ENCODE measurements at places on chromosomes 6 and 20. TPM values are rescaled to one million over a fixed set of nuclear protein-coding genes. Genes with fewer than 3 reads are reported as not detected.

ALDH5A1 gene
- total RNA-seq, result 6.6 TPM

- no peak for DNase-seq
These were observed 32.1 kb downstream of the MYT1 start for GRCh38 chr20:64196309-64196708.

GRCh38 chr6:13412639-13413465, 74.5 kb downstream of the GFOD1 start:
- DNase-seq, result no peak

GRCh38 chr6:4348462-4349112, 213.2 kb upstream of the ECI2 start:
- DNase-seq, result peak; percentile 46

DNA sequence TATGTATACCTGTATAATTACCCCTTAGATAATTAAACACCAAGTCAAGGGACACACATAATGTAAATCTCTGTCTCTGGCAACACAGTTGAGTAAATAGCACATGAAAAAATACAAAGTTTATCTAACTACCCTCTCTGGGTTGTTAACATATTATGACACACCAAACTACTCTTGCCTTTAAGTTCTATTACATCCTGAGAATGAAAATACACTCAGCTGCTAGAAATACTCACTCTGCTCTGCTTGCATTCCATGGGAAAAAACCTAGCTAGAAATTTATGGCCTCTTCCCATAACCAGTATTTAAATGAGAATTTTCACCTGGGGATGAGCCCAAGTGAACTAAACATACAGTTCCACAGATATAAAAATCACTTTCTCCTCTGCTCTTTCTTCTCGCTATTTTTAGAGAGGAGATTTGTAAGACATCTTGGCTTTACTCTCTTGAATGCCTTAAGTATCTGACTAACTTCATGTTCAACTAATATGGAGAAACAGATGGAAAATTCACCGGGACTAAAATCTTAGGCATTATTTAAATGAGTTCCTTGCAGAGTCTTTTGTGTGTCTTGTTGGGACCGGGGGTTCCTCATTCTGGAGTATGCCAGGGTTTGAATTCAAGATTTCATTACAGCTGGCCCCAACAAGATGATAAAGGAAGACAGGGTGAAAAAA, 140.9 kb downstream of the GJA10 start:
- DNase-seq, result no peak

DNA sequence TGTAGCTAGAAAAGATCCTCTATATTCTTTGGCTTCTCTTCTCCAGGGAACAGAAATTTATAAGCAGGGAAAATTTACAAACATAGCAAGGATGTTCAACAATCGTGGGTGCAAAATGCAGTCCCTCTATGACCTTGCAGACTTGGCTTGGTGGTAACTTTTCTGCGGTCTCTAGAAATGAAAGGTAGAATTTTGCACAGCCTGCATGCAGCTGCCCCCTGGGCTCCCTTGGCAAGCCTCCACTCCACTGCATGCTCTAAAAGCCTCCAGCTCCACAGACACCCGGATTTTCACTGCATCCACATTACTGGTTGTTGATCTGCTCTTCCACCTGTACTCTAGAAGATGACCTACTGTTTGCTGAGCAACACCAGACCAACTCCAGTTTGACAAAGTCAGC, 236.5 kb upstream of the EYS start:
- DNase-seq, result no peak

DNA sequence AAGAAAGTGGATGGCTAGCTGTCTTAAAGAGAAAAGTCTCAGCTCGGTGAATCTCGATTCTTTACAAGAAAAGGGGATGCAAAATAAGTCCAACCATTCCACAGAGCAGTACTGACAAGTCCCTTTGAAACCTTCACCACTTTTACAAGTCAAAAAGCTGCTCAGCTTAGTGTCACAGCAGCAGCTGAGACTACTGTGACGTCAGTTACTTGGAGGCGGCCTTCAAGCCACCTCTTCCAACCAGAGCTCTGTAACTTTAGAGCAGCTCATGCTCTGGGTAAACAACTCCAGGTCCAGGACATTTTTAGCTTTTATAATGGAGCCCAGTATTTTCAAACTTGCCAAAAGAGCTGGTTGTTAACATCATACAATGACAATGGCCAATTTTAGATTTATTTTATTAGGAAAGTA, at the start of gene KIAA0408:
Gene KIAA0408, minus strand, starts transcription at position 159 of the 411 bp plus-strand sequence. CDS start 5,408 bp downstream, outside the sequence.
- DNase-seq, result no peak

GRIK2 gene
- 10.8 TPM for total RNA-seq

C20orf173 gene
- total RNA-seq, result not detected

GRCh38 chr20:14434384-14435136, 97.1 kb upstream of the FLRT3 start:
- DNase-seq, result no peak

DNA sequence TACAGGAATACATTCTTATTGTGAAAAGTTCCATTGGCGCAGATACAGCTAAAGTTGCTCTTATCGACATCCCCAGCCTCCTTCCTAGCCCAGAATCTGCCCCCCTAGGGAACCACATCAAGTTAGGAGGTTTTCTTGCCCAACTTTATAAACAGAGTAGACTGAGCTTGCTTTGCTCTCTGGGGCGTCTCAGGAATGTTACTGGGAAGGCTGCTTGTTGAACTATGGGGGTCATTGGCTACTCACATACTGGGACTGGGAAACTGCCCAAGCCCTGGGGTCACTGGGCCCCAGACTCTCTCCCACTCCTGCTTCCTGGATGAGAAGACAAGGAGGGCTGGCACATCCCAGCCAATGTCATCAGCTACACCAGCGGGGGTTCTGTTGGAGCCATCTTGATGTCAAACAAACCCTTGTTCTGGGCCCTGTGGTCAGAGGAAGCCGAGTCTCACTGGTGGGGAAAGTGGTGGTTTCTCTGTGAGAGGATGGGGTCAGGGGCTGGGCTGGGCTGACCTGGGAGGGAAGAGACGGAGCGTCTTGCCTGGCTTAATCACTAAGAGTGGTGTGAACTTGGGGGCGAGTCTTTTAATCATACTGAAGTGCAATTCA, 26.0 kb downstream of the BPIFB4 start:
- no peak for DNase-seq

DNA sequence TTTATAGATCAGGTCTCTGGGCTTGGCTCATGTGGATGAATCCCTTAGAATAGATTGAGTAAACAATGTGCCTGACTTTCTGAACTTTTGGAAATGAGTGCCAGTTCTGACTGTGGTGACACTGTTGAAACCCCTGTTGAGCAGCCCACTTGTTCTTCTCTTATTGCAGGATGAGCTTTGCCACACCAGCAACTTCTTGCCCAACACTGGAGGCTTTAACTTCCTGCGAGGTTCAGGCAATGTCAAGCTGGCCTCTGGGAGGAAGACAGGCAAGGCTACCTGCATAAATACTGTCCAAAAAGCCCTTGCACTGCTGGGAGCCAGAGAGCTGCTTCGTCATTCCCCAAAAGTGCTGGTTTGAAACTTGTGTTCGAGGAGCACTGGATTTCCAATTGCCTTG, 32.8 kb upstream of the SMIM8 start:
- no peak for DNase-seq

DNA sequence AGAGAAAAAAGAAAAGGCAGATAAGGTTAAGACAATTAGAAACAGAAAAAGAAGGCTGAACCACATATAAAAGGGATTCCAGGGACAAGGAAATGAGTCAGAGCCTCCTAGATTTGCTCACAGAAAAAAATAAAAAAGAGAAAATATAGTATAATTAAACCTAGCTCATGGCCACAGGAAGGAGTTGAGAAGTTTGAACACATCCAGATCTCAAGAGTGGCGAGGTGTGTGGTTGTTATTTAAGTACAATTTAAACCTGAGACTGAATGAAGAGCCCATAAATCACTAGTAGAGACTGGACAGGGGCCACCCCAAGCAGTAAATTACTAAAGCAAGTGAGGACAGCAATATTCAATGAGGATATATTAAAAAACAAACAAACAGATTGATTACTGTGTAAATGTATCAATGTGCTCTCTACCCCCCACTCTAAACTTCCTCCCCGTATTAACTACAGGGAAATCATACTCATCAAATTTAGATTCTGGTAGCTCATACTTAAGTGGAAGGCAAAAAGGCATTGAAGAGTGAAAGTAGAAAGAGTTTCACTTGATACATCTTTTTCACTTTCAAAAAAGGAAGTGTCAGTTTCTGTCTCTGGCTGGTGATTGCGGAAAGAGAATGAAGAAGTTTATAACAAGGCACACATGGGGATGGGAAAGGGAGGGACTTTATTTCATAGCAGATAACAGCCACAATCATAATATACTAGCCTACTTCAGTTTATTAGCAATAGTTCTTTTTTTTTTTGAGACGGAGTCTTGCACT, 49.3 kb upstream of the SCAF8 start:
- DNase-seq, result peak; percentile 5

DNA sequence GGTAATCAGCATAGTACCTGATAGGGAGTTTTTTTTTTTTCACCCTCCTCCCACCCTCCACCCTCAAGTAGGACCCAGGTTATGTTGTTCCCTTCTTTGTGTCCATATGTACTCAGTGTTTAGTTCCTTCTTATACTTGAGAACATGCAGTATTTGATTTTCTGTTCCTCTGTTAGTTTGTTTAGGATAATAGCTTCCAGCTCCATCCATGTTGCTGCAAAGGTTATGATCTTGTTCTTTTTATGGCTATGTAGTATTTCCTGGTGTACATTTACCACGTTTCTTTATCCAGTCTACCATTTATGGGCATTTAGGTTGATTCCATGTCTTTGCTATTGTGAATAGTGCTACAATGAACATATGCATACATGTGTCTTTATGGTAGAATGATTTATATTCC, 41.9 kb downstream of the FOXA2 start:
- DNase-seq, result no peak

TRIM40 gene
- total RNA-seq, result not detected

AKAP12 gene
- total RNA-seq, result 154 TPM

SLC24A3 gene
- 0.11 TPM for total RNA-seq

DNA sequence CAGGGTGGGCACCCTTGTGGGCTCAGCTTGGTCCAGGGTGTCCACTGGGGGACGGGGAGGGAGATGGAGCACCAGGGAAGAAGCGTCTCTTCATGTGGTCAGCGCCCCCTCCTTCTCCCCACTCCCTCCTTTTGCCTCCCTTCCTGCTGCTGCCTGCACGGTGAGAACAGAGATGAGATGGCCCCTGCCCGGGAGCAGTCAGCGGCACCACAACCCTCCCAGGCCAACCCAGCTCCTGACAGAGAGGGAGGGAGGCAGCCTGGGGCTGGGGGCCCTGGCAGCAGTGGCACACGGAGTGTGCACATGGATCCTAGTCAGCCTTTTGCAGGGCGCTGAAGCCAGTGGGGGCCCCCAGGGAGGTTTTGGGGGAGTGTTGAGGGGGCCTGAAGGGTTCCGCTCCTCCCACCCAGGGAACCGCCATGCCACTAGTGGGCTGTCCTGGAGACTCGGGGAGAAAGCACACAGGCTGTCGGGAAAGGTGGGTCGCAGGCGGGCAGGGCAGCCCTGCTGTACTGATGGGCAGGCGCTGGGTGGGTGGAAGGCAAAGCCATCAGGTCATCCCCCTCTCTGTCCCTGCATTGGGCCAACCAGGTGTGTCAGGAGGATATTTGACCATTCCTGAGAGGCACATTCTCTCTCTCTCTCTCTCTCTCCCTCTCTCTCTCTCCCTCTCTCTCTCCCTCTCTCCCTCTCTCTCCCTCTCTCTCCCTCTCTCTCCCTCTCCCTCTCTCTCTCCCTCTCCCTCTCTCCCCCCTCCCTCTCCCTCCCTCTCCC, 94.3 kb upstream of the BHLHE23 start:
- peak; percentile 84 for DNase-seq

CD83 gene
- total RNA-seq, result 1.6 TPM

DNA sequence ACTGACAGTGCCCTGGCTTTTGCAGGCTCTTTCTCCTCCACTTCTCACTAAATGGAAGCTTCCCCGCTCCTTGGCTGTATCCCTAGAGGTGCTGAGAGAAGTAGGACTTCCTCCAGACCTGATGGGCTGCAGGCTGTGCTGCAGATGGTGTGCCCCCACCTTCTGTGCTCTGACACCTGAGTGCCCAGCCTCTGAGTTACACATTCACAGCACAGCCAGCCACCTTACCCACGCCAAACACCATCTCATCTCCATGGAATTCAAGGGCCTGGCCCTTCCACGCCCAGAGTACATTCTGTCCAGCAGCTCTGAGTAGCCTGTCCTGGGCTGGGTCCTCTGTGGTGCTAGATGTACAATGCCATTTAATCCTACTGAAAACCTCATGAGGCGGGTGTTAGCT, 5.3 kb downstream of the SFTA2 start:
- DNase-seq, result no peak

SPATA25 gene
- 2.9 TPM for total RNA-seq

- no peak for DNase-seq
These were observed 52.5 kb downstream of the SSR1 start for GRCh38 chr6:7260291-7261031.

DNA sequence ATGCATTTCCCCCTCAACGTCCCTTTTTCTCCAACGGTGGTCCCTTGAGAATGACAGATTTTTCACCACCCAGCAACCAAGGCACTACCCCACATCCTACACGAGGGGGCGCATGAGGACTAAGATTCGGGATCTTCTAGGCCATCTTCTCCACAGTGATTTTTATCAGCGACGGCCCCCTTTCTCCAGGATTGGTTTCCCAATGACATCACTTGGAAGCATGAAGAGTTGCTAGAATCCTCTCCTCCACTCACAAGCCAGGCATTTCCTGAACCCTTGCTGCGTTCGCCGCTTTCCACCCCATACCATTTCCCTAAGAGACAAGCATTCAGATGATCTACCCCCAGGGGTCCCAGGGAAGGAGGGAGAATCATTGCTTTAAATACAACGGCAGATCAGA, 252.0 kb downstream of the HIVEP2 start:
- DNase-seq, result peak; percentile 91

- DNase-seq, result no peak
These were observed 9.3 kb downstream of the HLA-DOA start for GRCh38 chr6:33000055-33000454.

DNA sequence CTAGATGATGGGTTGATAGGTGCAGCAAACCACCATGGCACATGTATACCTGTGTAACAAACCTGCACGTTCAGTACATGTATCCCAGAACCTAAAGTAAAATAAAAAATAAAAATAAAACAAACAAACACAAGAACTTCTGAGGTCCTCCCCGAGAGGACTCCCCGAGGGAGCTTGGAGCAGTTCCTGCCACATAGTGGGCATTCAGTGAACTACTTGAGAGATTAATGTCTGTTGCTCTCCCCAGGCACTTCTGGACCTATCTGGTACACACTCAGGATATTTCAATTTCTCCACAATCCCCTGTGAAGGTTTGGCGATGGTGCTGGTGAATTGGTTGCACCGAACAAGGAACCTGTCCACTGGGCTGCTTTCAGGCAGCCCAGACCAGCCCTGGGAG, 311.2 kb downstream of the ESR1 start:
- DNase-seq, result no peak

GRCh38 chr6:143844006-143844405, 868 bp downstream of the LTV1 start:
- DNase-seq, result no peak

- no peak for DNase-seq
These were observed 254.7 kb upstream of the TAB2 start for GRCh38 chr6:149062653-149063348.

Data from osteocyte (in vitro differentiated cells).